ENCODE measurements at places on chromosomes 5 and 9.

DNA sequence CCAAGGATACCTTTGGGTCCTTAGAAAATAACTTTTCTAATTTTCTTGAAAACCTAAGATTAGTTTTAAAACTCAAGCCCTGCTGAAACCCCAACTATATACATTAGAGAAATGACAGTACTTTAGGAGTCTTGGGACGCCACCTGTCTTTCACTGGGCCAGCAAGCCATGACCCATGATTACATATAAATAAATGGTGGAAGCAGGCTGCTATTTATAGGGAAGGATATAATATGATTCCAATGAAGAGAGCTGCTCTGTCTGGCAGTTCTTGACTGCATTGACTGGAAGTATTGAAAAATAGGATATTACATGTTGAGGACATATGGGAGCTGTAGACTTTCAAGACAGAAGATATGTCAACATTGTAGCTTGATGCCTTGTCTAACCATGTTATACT, 7.3 kb downstream of the JMY start:
- DNase-seq, result no peak

DNA sequence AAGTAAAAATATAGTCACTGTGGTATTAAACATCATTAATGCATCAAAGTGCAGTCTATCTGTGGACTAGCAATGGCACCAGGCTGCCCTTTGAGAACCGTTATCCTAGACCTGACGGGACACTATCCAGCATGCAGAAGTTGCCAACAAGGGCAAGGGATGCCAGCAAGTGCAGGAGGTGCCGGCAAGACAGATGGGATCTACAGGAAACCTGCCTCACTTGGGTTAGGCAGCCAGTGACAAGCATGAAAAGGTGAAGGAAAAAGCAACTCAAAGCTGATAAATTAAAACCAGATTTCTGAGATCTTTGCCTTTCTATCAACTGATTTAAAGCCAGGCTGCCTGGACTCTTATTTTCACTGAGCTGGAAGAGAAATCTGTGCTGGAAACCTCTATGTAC, 315.2 kb upstream of the PDE4D start:
- DNase-seq, result no peak

- DNase-seq, result peak; percentile 21
Measured at GRCh38 chr9:132372177-132373095, 17.6 kb upstream of the SETX start.

DNA sequence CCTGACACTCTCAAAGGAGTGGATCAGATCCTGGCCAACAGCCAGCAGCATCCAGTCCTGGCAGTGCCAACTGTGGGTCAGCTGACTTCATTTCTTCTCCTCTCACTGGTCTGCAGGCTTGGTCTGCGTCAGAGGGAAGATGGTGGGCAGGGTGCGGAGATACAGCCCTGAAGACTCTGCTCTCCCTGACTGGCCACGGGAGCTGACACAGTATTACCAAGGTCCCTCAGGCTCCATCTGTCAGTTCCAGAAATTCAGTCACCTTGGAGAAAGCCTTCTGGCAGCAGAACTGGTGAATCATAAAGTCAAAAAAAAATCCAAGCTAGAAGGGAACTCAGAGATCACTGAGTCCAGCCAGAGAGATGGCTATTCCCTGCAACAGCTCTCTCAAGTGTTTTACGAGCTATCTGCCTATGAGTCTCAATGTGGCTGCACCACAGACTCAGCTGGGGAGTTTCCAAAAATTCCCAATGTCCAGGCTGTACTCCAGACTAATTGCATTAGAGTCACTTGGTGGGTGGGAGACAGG, 27.9 kb downstream of the C1QTNF2 start:
- no peak for DNase-seq

- DNase-seq, result no peak
Measured at GRCh38 chr5:23631302-23632045, 124.1 kb downstream of the PRDM9 start.

GRCh38 chr5:102932781-102933180, 177.7 kb downstream of the PAM start:
- DNase-seq, result no peak

- peak; percentile 60 for DNase-seq
Measured at GRCh38 chr5:83721953-83722901, 1.6 kb upstream of the HAPLN1 start.

GRCh38 chr5:55699041-55699688, 13.0 kb downstream of the SLC38A9 start:
- no peak for DNase-seq

All from amygdala (tissue), 56 donors.